ENCODE measurements at places on chromosomes 1 and 21.

- DNase-seq: no peak
Observed at GRCh38 chr1:232271991-232272589, 357.8 kb downstream of the SIPA1L2 start.

DNA sequence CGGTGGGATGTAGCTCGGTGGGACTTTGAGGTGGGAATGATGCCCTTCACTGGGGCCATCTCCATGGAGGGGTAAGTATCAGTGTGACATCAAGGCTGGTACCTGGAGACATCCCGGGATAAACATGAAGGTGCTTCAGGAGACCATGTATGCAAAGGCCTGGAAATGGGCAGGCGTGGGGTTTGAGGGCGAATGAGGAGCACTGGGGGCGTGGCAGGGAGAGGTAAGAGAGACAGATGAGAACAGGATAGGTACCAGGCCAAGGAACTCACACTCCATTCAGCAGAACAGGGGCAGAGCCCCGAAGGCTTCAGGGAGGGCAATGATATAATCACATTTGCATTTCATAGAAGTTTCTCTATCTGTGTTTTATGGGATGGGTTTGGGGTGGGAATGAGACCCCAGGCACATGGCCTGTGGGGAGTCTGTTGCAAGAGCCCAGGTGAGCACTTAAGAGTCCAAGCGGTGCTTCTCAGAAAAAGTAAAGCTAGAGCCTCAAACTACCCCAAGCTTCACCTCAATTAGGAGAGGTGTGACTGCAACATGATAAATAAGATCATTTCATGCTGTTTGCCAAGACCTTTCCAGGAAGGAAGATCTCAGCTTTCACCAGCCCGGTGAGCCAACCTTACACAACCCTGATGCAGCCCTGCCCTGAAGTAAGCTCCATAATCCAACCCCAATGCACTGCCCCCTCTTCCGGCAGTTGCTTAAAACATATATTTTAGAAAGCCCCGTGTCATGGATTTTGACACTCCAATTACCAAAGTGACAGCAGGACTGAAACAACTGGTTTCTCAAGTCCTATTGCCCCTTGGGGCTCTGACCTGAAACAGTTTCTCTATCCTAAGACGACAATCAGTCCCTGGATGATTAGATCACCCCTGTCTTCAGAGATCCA, 7.4 kb downstream of the S100A9 start:
- no peak for DNase-seq

DNA sequence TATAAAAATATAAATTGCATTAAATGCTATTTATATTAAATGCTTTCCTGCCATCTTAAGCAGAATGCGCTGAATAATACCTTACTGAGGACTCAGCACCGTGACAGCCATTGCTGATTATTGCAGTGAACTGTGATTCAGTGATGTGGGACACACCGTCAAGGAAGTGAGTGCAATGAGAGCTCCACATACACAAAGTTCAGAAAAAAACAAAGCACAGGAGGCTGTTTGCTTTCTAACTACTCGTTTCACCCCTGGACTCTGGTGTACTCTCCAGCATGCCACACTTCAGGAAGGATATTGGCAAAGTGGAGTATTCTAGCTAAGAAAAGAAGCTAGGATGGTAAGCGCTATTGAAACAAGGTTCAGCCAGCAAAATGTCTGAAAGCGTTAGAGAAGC, 57.4 kb upstream of the CXADR start:
- no peak for DNase-seq

GRCh38 chr1:162541619-162542141, 19.8 kb upstream of the UAP1 start:
- peak; percentile 98 for DNase-seq

DNA sequence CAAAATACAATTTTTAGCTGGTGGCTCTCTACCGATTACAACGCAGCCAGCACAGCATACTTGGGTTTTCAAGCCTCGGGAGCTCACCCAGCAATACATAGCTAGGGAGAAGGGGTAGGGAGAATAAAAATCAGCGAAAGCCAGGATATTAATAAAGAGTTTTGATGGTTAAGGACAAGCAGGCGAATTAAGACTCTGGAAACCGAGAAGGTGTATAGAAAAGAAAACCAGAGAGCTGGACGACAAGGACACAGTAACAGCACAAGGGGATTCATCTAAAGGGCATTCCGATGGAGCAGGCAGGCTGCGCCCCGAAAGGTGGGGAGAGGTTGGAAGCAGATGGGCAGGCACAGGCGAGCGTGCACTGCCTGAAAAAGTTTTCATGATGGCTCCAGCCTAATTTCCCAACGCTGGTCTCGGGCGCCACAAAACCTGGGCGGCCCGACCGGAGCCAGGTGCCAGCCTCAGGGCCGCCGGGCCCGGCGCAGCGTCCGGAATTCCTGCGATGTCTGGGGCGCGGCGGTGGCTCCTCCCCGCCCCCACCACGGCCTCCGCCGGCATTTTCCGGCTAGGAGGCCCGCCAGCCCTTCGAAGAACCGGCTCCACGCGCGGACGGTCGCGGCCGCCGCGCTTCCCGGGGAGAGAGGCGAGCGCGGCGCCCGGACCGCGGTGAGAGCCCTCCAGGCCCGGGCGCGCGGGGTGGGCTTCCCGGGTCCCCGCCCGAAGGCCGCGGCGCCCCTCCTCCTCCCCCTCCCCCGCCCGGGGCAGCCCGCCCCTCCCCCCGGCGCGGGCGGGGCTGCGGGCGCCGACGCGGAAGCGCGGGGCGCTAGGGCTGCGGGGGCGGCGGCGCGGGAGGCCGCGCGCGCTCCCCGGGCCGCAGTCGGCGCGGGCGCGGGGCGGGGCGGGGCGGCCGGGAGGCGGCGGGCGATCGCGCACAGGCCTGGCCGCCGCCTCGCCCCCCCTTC, 774 bp upstream of the DYRK1A start:
- DNase-seq: peak; percentile 77

DNA sequence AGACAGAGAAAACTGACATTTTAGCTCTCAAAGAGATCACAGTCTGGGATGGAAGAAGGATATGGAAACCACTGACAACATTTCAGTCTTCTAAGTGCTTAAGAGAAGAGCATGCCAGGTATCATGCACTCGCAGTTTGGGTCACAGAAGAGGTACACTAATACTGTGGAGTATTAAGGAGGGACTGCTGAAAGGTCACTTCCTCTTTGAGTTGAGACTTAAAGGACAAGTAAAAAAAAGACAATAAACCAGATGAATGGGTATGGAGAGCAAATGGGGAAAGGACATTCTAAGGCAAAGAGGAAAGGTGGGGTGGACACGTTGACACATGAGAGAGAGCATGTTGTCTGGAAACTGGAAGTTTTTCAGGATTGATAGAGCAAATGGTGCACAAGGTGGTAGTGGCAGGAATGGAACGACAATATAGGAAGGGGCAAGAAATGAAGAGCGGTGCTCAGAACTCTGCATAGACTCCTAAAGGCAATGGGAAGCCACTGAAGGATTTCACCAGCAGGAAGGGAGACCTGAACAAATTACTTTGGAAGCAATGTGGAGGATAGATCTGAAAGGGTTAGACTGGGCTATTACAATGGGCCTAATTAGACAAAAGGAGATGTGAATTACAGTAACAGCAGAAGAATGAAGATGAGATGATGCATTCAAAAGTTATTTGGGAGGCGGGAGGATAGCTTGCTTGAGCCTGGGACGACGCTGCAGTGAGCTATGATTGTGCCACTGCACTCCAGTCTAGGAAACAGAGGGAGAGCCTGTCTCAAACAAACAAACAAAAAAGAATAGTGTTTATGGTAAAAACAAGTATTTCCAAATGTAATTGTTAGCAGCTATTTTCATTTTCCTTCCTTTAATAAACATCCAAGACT, 11.1 kb downstream of the DIPK1A start:
- DNase-seq: peak; percentile 88
